ENCODE measurements at places on chromosomes 12 and 14.

- DNase-seq: peak; percentile 63
These were observed 36.8 kb upstream of the G2E3 start for GRCh38 chr14:30521899-30522736.

- DNase-seq: no peak
These were observed 425.8 kb downstream of the NPAS3 start for GRCh38 chr14:33364466-33364865.

- no peak for DNase-seq
These were observed 138.1 kb downstream of the BCL11B start for GRCh38 chr14:99133636-99134515.

DNA sequence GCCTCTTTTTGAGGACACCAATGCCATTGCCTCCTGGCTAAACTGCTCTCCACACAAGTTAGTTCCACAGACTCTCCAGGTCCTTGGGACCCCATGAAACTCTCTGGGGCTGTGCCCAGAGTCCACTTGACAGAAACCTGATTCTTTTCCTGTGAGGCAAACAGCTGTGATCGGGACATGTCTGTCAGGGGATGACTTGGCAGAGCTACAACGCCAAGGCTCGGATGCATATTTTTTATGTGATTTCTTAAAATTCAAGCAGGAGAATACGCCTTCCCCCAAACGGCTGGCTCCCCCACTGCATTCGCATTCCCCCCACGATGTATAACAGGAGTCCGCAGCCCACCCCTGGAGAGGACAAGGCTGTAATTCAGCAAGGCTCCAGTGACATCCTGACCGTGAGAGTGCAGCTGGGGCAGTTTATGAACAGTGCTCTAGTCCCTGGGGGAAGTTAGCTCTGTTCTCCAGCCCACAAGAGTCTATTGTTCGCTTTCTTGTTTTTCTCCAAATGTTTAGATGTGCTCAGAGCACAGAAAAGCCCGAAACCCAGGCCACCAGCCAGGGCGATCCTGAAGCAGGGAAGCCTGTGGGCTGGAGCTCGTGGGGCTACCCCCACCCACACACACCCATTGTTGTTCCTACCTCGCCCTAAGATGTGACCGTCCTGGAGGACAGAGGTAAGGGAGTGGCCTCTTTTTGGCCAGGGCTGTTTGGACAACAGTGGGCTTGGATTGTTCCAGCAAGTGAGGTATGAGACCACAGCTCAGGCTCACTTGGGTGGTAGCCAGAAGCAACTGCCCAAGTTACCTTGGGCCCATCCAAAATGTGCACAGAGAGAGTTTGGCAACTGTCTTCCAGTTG, 159.5 kb downstream of the ZFP36L1 start:
- no peak for DNase-seq

GRCh38 chr12:109098651-109099050, 1.3 kb downstream of the UNG start:
- no peak for DNase-seq

DNA sequence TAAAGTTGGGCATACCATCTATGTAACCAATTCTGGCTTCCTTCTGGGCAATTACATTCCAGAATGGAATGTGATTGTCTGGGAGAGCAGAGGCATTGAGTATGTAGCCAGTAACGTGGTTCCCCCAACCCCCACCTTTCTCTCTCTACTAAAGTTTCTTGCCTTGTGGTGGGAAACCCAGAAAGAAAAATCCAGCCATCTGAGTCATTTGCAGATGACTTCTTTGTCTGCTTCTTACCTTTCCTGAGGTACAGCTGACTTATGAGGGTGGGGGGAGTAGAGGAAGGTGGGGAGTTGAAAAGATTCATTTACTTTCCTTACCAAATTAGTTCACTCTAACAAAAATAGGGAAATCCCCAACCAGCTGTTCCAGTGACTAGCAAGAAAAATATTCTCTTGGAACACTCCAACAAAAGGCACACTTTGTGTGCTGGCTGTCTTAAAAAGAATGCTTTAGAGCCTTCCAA, 112.1 kb upstream of the FRMD6 start:
- peak; percentile 96 for DNase-seq

DNA sequence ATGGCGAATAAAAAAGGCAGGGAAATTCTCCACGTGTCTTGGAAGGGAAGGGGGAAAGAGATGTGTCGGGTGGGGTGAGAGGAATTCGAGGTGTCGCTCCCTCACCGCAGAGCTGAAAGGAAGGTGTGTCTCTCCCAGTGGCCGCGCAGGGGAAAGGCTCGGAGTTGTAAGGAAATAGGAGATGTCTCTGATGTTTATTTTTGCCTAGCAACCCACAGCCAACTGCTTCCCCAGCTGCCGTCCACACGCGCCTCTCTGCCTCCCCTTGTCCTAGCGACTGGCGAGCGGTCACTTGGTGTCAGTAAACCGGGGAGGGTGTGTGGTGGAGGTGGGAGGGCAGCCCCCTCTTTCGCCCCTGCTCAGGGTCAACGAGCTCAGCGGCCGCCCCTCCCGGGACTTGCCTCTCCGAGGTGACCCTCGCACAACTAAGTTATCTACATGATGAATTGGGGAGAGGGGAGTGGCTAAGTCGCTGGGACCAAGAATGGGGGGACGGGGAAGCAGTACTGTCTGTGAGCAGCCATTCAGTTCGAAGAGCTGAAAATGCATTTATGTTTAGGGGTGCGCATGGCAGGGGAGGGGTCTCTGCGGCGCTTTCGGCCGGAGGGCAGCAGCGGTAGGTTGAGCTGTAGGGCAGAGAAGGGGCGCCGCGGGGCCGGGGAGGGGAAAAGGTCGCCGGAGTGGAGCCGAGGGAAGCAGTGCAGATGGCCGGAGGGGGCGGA, 585 bp upstream of the DYRK2 start:
- DNase-seq: peak; percentile 91
